ENCODE measurements at places on chromosomes 7 and 10.

GRCh38 chr10:59382831-59383295 lies 20.5 kb upstream of the FAM13C start:
- DNase-seq: no peak

DNA sequence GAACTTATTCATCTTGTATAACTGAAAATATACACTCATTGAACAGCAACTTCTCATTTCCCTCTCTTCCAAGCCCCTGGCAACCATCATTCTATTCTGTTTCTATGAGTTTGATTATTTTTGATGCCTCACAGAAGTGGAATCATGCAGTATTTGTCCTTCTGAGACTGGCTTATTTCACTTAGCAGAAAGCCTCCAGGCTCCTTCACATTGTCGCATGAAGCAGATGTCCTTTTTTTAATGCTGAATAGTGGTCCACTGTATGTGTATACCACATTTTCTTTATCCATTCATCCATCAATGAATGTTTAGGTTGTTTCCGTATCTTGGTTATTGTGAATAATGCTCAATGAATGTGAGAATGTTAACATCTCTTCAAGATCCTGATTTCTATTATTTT lies 238.2 kb upstream of the KLF14 start:
- no peak for DNase-seq

- no peak for DNase-seq
These were observed 152.1 kb downstream of the NOC3L start for GRCh38 chr10:94210440-94211168.

DNA sequence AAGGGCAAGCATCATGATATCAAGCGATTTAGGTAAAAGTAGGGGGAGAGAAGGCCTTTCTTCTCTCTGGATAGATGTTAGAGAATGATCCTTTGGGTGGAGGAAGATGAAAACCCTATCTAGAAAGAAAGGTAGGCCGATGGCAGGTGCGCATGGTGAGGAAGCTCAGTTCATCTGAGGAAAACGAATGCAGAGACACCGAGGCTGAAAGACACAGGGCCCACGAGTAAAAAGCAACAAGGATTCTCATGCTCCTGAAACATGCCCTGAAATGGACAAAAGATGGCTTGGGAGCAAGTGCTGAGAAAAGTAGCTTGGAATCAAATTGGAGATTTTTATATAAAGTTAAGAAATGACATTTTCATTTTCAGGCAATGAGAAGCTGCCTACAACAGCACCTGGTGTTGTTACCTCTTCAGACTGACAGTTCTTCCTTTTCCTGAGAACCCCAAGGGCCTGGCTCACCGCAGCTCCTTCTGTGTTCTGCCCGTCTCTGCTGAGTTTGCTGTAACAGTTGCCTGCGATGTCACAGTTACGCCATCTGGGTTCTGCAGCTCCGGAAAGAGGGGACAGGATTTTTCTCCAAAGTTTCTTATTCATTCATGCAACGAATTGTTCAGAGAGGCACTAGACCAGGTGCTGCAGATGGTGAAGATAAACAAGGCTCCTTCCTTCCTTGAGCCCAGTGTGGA lies 402.0 kb upstream of the KLF6 start:
- DNase-seq: no peak

DNA sequence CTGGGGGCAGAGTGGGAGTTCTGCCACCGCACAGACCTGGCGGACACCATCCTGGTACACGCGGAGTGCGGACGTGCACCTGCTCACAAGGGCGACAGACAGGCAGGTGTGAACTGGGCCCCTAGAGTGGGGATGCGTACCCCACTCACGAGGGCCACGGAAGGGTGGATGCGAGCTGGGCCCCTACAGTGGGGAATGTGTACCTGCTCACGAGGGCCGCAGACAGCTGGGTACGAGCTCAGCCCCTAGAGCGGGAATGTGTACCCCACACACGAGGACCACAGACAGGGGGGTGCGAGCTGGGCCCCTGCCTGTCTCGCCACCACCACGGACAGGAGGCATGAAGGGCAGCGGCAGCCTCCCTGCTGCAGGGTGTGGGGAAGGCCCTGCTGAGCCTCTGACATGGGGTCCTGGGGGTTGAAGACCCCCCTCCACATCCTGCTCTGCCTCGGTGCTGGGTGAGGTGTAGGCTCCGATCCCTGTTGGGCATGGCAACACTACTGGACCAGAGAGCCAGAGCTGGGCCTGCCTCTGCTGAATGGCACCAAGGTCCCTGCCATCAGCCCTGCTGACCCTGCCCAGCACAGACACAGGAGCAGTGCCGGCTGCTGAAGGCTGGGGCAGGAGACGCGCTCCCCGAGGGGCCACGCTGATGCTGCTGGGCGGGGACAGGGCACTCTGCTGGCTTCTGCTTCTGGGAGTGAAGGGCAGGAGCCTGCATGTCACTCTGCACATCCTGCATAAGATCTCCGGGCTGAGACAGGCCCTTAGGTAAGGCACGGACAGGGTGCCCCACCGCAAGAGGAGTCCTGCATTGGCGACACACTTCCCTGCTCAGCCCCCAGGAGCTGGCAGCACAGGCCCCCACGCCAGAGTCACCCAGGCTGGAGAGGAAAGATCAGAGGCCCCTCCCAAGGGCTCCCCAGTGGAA lies 259.2 kb downstream of the MAD1L1 start:
- DNase-seq: no peak

DNA sequence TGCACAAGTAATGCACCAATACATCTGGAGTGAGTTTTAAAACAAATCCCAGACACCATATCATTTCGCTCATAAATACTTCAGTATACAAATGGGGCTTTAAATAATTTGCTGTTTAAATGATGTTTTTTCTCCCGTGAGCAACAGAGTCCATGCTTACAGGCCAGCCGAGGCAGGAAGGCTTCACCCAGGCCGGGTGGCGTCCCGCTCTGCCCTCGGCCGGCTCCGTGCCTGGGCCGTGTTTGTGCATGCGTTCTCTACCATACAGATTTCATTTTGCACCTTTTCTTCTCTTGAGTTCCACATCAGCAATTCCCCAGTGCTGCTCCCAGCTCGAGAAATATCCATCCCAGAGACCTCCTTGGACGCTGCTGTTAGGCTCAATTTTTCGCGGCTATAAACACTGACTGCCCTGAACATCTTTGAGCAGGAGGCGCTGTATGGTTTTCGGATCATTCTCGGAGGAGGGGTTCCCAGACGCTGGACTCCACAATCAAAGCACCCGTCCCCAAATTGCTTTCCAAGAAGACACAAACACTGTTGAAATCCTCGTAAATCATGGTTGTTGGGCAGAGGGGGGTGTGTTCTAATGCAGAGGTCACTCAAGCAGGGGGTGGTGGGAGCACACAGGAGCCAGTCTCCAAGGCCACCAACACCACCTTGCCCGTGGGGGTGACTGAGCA lies 91.6 kb downstream of the MICALL2 start:
- DNase-seq: no peak

DNA sequence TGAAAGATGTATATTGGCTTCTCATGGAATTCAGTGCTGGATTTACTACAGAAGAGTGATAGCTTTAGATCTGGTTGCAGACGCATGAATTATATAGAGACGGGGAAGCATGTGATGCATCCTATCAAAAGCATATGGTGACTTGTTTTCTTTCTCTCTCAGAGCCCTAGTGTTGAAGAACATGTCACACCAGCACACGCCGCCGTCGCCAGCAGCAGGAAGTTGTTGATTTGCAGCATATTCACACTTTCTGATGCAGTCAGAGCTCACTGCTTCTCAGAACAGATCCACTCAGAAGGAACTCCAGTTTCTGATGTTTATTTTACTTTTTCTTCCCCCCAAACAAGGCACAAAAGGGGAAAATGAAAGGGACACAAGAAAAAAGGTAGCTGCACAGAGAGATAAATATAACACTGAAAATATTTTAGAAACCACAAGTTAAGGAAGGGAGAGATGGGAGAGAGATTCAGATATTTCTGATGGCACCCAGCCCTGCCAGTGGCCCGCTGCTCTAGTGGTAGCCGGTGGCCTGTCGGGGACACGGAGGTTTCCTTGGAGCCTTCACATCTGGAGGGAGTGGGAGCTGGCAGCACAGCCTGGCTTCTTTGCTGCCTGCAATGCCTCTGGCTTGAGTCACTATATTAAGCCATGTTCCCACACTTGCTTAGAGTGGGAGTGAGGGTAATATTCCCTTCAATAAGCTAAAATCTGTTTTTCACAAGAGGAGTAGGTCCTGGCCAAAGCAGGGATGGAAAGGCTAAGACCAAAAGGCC lies 123.2 kb downstream of the NRP1 start:
- DNase-seq: no peak

DNA sequence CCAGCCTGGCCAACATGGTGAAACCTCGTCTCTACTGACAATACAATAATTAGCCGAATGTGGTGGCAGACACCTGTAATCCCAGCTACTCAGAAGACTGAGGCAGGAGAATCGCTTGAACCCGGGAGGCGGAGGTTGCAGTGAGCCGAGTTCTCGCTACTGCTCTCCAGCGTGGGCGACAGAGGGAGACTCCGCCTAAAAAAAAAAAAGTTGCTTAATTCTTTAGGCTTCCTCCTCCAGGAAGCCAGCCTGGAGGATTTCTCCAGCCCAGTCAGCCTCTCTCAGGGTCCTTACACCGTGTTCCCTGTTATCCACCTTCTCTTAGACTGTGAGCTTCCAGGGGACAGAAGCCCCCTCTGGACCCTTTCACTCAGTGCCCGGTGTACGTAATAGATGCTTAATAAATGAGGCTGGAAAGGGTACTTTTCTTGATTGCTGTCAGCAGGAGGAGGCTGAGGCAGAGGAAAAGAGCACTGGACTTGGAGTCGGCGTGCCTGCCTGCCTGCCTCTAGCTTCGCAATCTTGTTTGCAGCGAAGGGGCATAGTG lies 16.4 kb upstream of the NODAL start:
- DNase-seq: no peak

DNA sequence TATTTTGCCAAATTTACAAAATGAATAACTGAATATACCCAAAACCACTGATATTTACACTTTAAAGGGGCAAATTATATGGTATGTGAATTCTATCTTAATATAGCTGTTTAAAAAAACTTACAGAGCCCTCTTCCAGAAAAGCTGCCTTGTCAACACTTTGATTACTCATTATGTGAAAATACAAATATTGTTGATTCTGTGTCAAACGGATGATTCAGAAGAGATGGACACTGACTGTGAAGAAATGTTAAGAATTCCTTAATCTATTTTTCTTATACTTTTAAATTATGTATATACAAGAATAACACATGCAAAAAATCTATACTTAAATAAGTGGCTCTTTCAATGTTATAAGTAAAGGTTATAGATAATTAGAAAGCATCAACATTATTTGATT lies 41.5 kb downstream of the SMURF1 start:
- DNase-seq: no peak

DNA sequence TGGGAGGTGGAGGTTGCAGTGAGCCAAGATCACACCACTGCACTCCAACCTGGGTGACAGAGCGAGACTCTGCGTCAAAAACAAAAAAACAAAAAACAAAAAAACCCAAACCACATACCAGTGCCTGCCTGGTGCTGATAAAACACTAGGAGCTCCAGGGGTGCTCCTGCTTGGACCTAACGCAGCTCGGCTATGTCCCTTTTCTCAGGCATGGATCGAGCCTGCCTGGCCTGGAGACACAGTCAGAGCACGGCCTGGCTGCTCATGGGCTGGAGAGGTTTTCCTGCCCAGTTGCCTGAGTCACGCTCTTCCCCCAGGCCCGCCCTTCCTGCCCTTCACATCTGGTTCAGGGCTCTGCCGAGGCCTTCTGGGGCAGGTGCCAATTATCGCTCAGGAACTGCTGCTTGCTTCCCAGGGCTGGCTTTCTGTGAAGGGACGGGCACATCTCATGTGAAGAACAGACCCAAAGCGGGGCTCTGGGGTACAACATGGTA lies 12.6 kb upstream of the NPFFR1 start:
- DNase-seq: no peak

- no peak for DNase-seq
These were observed 124.0 kb downstream of the IQUB start for GRCh38 chr7:123410273-123410904.

GRCh38 chr10:109919220-109919619 lies 4.1 kb downstream of the XPNPEP1 start:
- DNase-seq: no peak

DNA sequence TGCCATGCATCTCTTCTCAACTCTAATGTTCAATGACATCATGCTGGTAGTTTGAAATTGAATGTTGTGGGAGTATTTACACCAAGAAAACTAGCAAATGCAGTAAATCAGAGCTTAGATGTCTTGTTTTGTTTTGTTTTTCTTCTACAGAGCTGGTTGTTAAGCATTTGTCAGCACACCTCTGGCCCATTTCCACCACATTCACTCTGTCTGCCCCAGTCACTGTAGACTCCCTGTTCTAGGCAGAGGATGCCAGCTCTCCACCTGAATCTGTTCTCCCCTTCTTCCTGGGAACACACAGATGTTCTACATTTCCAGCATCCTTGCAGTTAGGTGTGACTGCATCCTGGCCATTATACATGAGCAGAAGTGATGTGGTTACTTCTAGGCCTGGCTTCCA lies 4.1 kb upstream of the ARHGAP22 start:
- DNase-seq: no peak

- DNase-seq: no peak
These were observed 144.2 kb upstream of the TNRC18 start for GRCh38 chr7:5567790-5568189.
